NCI-H1436 treated with DMSO at 0.1 percent for 48 hours (cell line): ENCODE measurements at places on chromosomes 13 and 19.

DNA sequence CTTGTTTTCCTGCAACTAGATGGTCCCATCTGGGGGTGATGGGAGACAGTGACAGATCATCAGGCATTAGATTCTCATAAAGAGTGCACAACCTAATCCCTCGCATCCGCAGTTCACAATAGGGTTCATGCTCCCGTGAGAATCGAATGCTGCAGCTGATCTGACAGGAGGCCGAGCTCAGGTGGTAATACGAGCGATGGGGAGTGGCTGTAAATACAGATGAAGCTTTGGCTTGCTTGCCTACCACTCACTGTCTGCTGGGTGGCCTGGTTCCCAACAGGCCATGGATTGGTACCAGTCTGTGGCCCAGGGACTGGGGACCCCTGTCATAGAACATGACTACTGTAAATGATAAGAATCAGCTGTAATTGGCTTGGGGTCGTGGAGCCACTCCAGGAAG lies 28.0 kb downstream of the WDR88 start:
- DNase-seq = no peak

DNA sequence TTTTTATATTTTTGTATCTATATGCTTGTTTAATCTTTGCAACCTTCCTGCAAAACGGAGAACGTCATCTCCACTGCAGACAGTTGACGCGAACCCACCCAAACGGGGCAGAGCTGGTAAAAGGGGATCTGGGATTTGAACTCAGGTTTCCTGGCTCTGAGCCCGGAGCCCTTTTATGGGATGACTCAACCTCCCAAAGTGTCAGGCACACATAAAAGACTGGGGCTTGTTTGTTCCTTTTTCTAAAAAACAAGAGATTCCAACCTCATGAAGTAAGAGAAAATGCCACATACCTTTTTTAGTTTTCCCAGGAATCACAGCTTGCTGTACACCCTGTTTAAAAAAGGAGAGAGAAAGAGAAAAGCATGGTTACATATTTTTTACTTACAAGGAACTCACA lies 78.9 kb downstream of the GADD45B start:
- DNase-seq = no peak

DNA sequence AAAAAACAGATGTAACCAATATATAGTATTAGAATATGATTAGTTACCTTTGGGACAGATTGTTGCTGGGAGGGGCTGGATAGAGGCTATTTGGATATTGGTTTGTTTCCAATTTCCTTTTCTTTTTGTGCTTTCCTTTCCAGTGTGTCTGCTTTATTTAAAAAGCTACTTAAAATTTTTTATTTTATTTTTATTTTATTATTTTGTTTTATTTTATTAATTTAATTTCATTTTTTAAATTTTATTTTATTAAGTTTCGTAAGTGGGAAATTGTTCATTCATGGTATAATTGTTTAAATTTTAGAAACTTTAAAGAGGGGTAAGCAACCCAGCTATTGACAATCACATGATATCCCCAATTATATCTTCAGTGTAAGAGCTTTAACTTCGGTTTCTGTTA lies 2077.0 kb upstream of the PCDH20 start:
- no peak for DNase-seq

DNA sequence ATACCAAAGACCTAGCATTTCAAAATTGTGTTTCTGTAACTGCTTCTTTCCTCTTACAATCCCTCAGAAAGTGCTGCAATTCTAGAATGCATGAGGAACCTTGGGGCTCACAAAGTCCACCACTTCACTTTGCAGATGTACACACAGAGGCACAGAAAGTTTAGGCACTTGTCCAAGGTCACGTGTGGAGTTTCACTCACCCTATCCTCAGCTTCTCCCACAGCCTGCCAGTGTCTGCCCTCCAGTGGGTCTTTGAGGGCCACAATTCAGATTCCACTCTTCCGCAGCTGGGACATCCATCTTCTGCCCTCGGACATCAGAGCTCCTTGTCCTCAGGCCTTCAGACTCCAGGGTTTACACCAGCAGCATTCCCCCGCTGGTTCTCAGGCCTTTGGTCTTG lies 210.5 kb upstream of the SERP2 start:
- DNase-seq = no peak

GRCh38 chr19:38079926-38080380 lies 144.1 kb downstream of the DPF1 start:
- DNase-seq = no peak

GRCh38 chr13:20856650-20857049 lies 45.9 kb downstream of the XPO4 start:
- DNase-seq = no peak

DNA sequence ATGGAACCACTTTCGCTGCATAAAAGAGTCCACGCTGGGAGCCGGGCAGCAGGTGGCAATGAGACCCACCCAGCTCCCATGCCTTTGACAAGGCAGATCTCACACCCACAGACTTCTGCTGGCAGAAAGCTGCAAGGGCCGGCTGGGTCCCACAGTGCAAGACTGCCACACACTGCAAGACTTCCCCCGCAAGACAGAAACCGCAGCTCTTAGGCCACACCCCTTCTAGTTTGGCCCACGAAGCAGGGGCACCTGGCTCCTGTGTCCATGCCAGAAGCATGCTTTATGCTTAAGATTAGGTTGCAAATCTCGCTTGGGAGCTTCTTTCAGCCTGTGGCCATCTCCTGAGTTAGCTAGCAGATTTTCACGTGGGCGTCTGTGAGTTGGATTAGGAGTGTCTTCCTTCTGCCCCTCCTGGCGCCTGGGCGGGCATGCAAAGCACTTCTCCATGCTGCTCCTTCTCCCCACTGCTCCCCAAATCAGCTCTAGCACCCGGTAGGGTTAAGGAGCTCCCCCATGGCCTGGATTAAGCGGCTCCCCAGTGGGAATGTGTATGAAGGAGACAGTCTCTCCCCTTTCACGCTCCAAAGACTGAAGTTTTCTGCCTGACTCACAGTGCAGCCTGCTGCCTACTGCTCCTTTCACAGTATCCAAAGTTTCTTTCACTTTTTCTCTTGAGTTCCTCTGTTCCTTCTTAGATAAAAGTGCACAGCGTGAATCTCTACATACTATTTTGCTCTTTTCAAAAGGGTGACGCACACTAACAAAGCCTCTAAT lies 17.7 kb downstream of the GPC6 start:
- DNase-seq = no peak

DNA sequence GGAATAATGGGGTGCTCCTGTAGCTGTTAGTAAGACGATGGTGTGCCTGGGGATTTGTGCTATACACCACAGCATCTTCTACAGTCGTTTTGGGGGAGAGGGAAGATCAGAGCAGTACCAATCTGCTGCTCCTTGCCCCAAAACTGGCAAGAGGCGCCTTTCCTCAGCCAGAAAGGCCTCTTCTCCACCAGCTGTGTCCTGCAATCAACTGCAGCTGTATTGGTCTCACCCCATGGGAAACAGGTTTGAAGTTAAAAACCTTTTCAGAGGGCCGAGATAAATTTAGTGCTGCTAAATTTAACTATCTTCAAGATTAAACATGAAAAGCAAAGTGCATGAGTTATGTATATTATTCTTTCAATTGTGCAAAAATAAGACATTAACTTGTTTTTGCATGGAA lies 1.2 kb upstream of the RNASEH2B start:
- no peak for DNase-seq

DNA sequence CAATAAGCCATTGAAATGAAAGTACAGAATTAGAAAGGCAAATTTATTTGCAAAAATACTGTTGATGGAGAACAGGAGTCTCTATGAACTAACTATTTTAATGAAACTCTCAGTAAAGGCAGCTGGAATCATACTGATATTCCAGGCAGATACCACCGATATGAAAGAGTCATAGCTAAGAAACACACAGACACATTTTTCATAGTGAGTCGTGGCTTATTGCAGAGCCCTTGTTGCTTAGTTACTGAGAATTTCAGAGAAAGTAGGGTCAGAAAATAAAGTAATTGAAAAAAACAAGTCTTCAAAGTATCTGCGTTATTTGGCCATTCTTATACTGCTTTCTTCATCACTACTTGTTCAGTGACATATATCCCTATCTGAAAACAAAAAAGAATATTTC lies 1890.9 kb downstream of the PCDH9 start:
- no peak for DNase-seq

DNA sequence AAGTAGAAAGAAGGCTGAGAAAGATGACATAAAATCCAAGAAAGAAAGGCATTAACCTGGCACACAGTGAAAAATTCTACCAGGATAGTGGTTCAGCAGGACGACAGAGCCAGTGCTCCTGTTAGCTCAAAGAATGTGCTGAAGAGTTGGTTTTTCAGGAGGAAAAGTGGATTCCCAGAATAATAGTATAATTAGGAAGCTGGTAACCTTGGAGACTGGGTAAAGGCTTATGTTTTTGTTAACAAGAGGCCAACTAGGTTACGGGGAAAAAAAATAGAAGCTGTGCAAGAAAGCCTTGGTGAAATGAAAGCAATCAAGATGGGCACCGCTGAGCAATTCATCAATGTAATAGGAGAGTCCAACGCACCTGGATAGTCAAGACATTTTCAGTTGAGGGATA lies 54.7 kb downstream of the SLC15A1 start:
- no peak for DNase-seq

- no peak for DNase-seq
Measured at GRCh38 chr13:39411511-39411910, 191.5 kb downstream of the LHFPL6 start.

- no peak for DNase-seq
Measured at GRCh38 chr19:30555791-30556110, 183.6 kb downstream of the ZNF536 start.

GRCh38 chr13:65606622-65607021 lies 1623.5 kb downstream of the PCDH9 start:
- no peak for DNase-seq

DNA sequence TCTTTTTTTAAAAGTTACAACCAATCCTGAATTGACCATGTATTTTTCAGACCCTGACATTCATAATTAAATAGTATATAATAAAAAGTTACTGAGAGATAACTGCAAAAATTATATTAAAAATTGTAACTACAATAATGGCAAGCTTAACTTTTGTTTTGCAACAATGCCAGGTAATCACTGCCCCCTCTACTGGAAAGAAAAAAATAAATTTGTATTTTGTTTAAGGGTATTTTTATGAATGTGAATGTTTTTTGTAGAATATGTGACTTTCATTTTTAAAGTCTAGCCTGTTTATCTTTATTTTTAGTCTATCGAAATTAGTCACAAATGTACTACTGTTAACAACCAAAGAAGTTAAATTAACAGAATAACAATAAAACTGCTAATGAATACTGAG lies 21.7 kb downstream of the MRPS31 start:
- no peak for DNase-seq

GRCh38 chr13:44278166-44278565 lies 95.5 kb upstream of the SERP2 start:
- DNase-seq = no peak

GRCh38 chr19:7663706-7664105 lies 5.1 kb upstream of the RETN start:
- DNase-seq = no peak

DNA sequence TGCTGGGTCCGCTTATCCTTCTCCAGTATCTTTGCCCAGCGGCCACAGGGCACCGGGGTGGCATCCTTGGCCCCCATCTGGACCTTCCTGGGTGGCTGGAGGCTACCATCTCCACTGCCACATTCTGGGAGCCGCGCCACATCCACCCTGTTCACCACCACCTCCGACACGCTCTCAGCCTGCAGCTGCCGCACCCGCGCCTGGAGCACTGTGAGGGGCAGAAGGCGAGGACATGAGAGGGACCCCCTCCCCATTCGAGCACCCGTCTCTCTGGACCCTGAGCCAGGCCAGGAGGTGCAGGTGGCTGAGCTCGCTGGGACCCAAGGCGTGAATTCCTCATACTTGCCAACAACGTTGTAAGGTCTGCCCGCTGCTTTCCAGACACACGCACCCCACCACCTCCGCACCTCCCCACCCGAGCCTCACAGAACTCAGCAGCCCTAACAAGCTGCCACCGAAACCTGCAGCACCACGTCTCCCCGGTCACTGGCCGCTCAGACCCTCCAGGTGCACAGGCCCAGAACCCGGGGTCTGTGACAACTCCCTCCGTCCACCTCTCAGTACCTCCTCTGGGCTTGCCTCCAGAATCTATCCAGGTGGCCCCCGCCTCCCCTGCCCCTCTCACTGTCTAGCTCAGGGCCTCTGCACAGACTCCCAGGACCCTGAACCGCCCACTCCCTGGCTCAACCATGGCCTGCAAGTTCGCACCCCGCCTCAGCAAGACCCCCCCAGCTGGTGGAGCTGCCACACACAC lies 3.2 kb downstream of the POLRMT start:
- DNase-seq = no peak
